Left kidney (tissue), 8 donors: ENCODE measurements at places on chromosomes 16 and 17. TPM values are rescaled to one million over a fixed set of nuclear protein-coding genes. Genes with fewer than 3 reads are reported as not detected.
A peak's percentile ranks its signal among the peaks of the same experiment; 100 is the strongest.

HOXB2 gene
- 45.4 TPM for polyA plus RNA-seq

TMEM235 gene
- polyA plus RNA-seq: not detected

BFAR gene
- 65.6 TPM for polyA plus RNA-seq

MYL4 gene
- polyA plus RNA-seq: 1.9 TPM

MPP3 gene
- polyA plus RNA-seq: 13.6 TPM

BEAN1 gene
- 3.3 TPM for polyA plus RNA-seq

EVPL gene
- 19.8 TPM for polyA plus RNA-seq

WNT9B gene
- polyA plus RNA-seq: 8.5 TPM

KRT32 gene
- polyA plus RNA-seq: not detected

- no peak for DNase-seq
These were observed 16.1 kb downstream of the CCR7 start for GRCh38 chr17:40548982-40549685.

GRCh38 chr17:72175787-72176515 is 55.1 kb downstream of the SOX9 start:
- DNase-seq: no peak

DNA sequence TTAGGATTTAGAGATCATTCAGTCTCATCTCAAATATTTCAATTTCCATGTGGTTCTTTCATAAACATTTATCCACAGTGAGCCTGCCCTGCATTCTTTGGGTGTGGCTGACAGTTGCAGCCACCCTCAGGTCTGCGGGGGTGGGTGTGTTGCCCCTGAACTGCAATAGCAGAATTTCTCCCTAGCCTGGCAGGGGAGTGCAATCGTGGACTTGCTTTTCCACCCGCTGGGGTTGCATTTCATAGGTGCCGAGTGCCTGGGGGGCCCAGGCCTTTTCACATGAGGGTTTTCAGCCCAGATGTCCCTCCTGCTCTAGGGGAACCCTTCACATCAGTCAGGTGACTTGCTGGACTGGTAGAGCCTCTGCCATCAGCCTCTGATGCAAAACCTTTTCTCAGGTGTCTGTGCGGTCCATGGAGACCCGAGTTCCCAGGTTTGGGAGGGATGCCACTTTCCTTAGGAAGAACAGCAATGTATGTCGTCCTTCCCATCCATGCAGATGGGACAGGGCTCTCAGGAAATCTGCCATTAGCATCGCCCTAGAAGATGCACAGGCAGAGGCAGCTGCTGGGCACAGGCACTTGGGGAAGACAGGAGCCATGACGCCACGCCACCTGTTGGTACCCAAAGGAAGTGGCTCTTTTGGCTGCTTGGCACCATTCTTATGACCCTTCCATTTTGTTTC is 2.4 kb upstream of the USP36 start:
- DNase-seq: no peak

- peak; percentile 68 for DNase-seq
These were observed 37.2 kb upstream of the ADGRG1 start for GRCh38 chr16:57591086-57591869.

GRCh38 chr16:50381679-50382440 is 13.1 kb upstream of the BRD7 start:
- no peak for DNase-seq

DNA sequence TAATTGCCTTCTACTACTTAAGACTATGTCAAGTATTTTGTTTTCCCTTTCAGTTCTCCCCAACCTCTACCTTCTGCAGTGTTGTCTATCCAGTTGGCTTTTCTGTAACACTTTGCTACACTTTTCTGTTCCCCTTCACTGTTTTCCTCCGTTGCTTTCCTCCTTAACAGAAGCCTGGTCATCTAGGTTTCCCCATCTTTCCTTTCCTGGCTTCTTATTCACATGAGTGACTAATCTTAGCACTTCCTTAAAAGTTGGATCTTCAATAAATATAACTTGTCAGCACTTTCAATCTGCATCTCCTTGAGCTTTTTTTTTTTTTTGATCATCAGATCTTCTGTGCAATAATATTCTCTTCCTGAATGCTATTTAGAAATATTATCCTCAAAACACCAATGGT is 2.8 kb upstream of the SLFN11 start:
- DNase-seq: no peak

DNA sequence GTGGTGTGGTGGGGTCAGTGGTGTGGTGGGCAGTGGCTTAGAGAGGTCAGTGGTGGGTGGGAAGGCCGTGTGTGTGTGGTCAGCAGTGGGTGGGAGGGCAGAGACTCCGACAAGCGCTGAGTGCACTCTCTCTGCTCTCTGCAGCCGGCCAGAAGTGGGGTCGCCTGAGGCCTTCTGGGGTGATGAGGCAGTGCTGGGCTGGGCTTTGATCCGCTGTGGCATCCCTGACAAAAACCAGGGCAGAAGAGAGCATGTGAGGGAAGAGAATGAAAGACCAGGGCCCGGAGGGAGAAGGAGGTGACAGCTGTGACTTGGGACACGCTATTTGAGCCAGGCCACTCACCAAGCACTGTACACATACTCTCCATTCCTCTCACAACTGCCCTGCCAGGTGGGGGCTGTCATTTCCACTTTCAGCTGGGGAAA is 50.8 kb downstream of the NKD1 start:
- DNase-seq: no peak

DNA sequence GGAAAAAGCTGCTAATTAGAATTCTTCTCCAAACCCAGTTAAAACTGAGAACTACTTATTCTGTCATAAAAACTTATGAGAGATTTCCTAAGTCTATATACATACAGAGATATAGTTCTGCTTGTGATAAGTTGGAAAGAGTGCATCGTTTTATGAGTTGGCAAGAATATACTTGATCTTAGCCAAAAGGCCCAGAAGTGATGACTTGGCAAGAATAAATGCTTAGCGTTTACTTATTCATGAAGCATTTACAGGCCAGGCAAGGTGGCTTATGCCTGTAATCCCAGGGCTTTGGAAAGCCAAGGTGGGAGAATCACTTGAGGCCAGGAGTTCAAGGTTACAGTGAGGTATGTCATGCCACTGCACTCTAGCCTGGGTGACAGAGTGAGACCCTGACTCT is 81.7 kb downstream of the CYB561 start:
- no peak for DNase-seq

DNA sequence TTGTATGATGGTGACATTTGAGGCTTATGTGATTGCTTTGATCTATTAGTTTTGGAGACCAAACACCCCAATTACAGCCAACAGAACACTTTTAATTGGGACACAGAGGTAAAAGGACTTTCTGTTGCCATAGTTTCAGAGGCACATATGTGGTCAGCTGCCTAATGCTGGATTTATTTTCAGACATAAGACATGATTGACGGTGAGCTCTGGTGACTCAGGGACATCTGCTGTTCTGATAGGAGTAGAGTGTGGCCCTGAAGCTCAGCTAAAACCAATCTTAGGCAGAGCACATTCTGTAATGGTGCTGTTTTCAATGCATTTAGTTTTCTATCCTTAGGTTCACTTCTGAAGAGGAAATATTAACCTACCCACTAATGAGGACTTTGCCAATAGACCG is 247.1 kb downstream of the UTP18 start:
- no peak for DNase-seq

GRCh38 chr17:64133546-64134215 is 3.7 kb upstream of the ERN1 start:
- DNase-seq: peak; percentile 74

DNA sequence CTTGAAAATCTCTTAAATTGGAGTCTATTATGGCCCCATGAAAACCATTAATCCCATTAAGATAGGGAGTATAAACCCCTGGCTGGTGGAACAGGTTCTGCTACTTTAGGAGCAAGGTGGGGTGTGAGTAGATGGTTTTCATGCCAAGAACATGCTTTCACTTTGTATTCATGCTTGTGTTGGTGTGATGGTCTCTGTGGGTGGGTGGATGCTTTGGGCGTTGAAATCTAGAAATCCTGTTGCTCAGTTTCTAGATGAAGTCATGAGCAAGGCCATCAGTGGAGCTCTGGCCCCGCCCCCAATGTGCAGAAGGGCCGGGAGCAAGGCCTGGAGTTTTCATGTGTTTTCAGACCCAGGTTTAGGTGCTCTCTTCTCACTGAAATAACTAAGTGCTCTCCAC is 20.1 kb downstream of the PLD6 start:
- DNase-seq: no peak

DNA sequence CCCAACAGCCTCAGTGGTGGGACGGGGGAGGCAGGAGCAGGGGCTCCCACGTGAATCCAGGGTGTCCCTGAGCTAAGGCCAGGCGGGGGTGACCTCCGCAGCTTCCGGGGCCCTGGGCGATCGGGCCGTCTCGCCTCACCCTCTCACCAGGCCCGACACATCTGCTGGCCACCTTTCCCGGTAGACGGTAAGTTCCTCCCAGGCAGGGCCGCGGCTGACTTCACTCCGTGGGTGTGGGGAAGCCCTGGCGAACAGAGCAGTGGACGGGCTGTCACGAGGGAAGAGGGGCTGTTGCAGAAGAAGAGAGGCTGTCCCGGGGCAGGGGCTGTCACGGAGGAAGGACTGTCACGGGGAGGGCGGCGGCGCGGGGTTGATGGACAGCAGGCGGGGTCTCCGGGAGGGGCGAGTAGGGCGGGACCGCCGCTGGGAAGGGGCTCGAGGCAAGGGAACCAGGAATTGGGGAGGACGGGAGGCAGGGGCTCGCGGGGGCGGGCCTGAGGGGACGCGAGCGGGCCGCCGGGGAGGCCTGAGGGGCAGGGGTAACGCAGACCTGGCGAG is 498 bp downstream of the PKMYT1 start:
- DNase-seq: no peak

DNA sequence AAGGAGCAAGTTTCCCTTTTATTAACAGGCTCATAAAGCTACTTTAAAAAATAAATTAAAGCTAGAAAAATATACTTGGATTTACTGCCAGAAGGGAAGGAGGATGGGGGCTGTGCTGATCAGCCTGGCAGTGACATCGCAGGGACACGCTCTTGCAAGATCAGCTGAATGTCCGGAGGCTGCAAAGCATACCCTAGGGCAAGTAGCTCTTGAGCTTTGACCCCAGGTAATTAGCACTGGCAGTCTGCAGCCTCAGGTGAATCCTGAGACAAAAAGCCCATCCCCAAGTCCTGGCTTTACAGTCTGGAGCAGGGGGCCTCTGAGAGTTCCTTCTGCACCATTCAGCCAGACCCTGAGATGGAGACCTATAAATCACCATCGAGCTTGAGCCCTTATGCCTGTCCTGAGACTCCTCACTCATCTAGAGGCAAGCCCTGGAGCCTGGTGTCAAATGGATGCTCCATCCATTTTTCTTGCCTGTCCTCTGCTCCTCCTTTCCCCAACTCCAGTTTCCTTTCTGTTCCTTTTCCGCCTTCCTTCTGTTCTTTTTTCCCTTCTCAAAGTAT is 131.7 kb downstream of the TMEM114 start:
- no peak for DNase-seq

DNA sequence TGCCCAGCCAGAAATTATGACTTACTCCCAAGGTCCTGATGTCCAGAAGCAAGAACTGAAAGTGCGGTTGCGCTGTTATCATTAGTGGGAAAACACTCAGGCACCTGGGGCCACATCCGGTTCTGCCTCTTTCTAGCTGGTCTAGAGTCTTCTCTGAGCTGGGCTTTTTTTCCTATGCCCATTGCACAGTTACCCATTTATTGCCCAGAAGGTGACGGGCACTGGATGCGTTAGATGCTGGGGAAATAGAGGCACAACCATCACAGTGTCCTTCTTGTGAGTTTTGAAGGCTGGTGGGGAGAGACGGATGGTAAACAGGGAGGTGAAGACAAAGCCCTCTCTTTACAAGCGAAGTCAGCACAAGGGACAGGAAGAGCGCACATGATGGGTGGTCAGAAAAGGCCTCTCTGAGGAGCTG is 37.7 kb downstream of the PLCG2 start:
- DNase-seq: no peak

GRCh38 chr17:17782523-17783115 is 54.2 kb downstream of the SREBF1 start:
- DNase-seq: no peak

- no peak for DNase-seq
These were observed 8.7 kb downstream of the CACNG5 start for GRCh38 chr17:66843627-66844026.
